ENCODE measurements at places on chromosomes 12 and 14. TPM values are rescaled to one million over a fixed set of nuclear protein-coding genes. Genes with fewer than 3 reads are reported as not detected.
A peak's percentile ranks its signal among the peaks of the same experiment; 100 is the strongest.

DNA sequence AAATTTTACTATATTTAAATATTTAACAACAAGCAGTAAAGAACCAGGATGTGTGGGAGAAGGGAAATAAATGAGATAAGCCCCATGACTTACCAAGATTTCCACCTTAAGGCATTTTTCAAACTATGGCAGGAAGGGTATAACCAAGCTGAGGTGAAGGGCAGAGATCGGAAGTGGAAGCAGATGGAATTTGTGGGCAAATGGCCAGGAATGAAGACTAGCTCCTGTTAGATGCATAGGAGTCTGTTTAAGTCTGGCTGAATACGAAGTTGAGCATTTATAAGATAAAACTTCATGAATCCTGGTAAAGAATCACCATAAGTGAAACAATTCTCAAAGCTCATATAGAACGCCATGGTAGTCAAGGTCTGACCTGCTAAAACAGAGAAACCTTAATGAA lies 163.5 kb downstream of the DIO2 start:
- H3K4me3 ChIP-seq, result no peak overlapping the region
- no peaks in the 10 kb centered on the region for H3K27me3 ChIP-seq
- H3K27ac ChIP-seq, result no peak overlapping the region
- no peak for DNase-seq
- no peaks in the 10 kb centered on the region for H3K36me3 ChIP-seq

DNA sequence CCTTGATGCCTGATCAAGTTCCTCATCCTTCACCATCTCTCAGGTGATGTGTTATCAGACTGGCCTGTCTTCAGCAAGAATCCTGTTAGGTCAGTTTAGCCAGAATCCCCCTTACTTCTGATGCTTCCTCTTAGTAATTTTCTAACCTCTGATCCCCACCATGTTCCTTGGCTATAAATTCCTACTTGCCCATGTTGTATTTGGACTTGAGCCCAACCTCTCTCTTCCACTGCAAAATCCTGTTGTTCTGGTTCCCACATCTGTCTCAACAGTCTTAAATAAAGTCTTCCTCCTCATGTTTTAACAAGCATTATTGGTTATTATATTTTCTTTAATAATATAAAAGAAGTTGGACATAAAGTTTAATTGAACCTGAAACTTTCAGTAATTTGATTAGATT lies 987.8 kb upstream of the USP15 start:
- no peak overlapping the region for H3K27ac ChIP-seq
- H3K27me3 ChIP-seq, result no peaks in the 10 kb centered on the region
- no peaks in the 10 kb centered on the region for H3K36me3 ChIP-seq

GRCh38 chr12:14402697-14403096 lies 37.2 kb downstream of the ATF7IP start:
- no peak overlapping the region for H3K27ac ChIP-seq
- H3K4me3 ChIP-seq, result no peak overlapping the region
- no peaks in the 10 kb centered on the region for H3K36me3 ChIP-seq
- no peak for DNase-seq
- no peaks in the 10 kb centered on the region for H3K27me3 ChIP-seq
- peaks cover 14% of the 10 kb centered on the region for H3K4me1 ChIP-seq

DNA sequence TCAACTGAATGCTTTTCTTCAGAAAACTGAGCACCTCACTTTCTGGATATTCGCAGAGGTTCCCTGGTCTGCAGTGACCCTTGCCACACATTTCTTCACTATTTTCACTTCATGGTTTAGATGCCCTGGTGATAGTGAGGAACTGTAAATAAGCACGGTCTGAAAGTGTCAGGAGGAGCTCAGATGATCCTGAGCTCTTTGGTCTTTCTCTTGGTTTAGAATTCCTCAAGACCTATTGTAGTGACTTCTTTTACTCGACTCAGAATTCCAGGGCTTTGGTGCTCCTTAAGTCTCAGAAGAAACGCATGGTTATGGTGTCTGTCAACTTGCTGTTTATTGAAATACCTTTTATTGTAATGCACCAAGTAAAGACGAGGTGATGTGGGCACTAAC lies 84.0 kb downstream of the SAMD4A start:
- DNase-seq, result no peak
- H3K27ac ChIP-seq, result peak overlapping the region; percentile 88
- H3K4me1 ChIP-seq, result peaks cover 73% of the 10 kb centered on the region

The SYNE3 gene
- total RNA-seq, result 4.7 TPM

The CATSPERB gene
- 0.36 TPM for total RNA-seq

The GLRX5 gene
- total RNA-seq, result 52.7 TPM

The EPYC gene
- total RNA-seq, result not detected

Measured in psoas muscle (tissue), 8 donors.